ENCODE measurements at places on chromosomes 16 and 17. TPM values are rescaled to one million over a fixed set of nuclear protein-coding genes. Genes with fewer than 3 reads are reported as not detected.

Gene HOXB7
- total RNA-seq = 0.82 TPM

DNA sequence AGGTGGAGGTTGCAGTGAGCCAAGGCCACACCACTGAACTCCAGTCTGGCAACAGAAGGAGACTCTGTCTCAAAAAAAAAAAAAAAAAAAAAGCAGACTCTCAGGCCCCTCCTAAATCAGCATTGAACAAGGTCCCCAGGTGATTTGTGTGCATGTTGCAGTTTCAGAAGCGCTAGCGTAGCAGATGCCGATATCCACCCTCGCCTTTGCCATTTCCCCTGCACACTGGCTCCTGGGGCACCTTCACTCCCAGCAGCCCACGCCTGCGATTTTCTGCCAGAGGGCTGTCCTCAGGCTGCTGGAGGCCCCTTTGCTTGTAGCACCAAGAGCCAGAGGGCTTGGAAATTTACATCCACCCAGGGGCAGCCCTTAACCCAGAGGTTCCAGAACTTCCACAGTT lies 95.6 kb downstream of the WSCD1 start:
- no peak for DNase-seq
- no peak overlapping the region for H3K27ac ChIP-seq
- H3K4me1 ChIP-seq = no peaks in the 10 kb centered on the region
- peaks cover 44% of the 10 kb centered on the region for H3K27me3 ChIP-seq
- no peaks in the 10 kb centered on the region for H3K36me3 ChIP-seq

Gene TSPAN10
- not detected for total RNA-seq

- H3K27me3 ChIP-seq = peaks cover 34% of the 10 kb centered on the region
- no peak for DNase-seq
- no peaks in the 10 kb centered on the region for H3K36me3 ChIP-seq
- peaks cover 6% of the 10 kb centered on the region for H3K4me1 ChIP-seq
- H3K27ac ChIP-seq = no peak overlapping the region
Measured at GRCh38 chr17:56754523-56755208, 79.1 kb downstream of the C17orf67 start.

Gene SLC22A31
- total RNA-seq = 0.52 TPM

GRCh38 chr17:19763416-19763815 lies 15.3 kb upstream of the ALDH3A1 start:
- no peak for DNase-seq
- H3K4me1 ChIP-seq = peaks cover 20% of the 10 kb centered on the region
- H3K36me3 ChIP-seq = peaks cover 2% of the 10 kb centered on the region
- H3K27ac ChIP-seq = no peak overlapping the region
- H3K4me3 ChIP-seq = no peak overlapping the region

GRCh38 chr16:68401871-68402747 lies 46.2 kb downstream of the SMPD3 start:
- no peak overlapping the region for H3K27ac ChIP-seq
- DNase-seq = no peak
- peaks cover 6% of the 10 kb centered on the region for H3K27me3 ChIP-seq
- peaks cover 27% of the 10 kb centered on the region for H3K4me1 ChIP-seq
- H3K36me3 ChIP-seq = no peaks in the 10 kb centered on the region

GRCh38 chr17:46115699-46116098 lies 77.5 kb downstream of the KANSL1 start:
- peaks cover 72% of the 10 kb centered on the region for H3K4me1 ChIP-seq
- peaks cover 3% of the 10 kb centered on the region for H3K36me3 ChIP-seq
- no peaks in the 10 kb centered on the region for H3K27me3 ChIP-seq
- peak overlapping the region; percentile 29 for H3K27ac ChIP-seq
- H3K4me3 ChIP-seq = peak overlapping the region; percentile 34
